Frontal cortex (tissue), 4 donors: ENCODE measurements at places on chromosomes 7 and 10. TPM values are rescaled to one million over a fixed set of nuclear protein-coding genes. Genes with fewer than 3 reads are reported as not detected.
A peak's percentile ranks its signal among the peaks of the same experiment; 100 is the strongest.

KCND2 gene
- 51.8 TPM for total RNA-seq

CALML5 gene
- total RNA-seq = not detected

PITRM1 gene
- total RNA-seq = 55.0 TPM

SLC18A2 gene
- under 0.01 TPM for total RNA-seq

VWDE gene
- 1.2 TPM for total RNA-seq

WDR86 gene
- total RNA-seq = 49.7 TPM

MMP21 gene
- 0.41 TPM for total RNA-seq

POLR3A gene
- 39.1 TPM for total RNA-seq

DNA sequence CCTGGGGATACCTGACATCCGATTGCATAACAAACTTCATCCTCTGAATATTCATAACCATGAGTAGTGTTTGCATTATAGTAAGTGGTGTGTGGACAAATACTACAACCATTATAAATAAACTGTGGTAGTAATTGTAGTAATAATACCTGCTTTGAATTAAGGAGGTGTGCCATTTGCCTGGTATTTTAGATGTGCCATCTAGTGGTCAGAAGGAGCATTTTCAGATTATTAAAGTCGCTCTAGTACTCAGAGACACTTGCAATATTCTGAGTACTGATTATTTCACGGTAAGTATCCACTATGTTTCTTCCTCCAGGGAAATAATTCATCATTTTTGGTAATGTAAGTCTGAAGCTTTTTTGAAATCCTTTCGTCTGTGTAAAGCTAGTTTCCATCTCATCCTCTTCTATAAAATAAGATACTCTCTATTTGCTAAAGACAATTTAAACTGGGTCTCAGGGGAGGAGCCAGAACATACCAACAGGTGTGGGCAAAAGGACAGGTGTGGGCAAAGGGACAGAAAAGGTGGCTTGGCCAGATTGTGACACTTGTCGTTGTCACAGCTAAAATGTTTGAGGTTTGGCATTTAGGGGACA lies 115.3 kb upstream of the WDR11 start:
- no peak for DNase-seq

DNA sequence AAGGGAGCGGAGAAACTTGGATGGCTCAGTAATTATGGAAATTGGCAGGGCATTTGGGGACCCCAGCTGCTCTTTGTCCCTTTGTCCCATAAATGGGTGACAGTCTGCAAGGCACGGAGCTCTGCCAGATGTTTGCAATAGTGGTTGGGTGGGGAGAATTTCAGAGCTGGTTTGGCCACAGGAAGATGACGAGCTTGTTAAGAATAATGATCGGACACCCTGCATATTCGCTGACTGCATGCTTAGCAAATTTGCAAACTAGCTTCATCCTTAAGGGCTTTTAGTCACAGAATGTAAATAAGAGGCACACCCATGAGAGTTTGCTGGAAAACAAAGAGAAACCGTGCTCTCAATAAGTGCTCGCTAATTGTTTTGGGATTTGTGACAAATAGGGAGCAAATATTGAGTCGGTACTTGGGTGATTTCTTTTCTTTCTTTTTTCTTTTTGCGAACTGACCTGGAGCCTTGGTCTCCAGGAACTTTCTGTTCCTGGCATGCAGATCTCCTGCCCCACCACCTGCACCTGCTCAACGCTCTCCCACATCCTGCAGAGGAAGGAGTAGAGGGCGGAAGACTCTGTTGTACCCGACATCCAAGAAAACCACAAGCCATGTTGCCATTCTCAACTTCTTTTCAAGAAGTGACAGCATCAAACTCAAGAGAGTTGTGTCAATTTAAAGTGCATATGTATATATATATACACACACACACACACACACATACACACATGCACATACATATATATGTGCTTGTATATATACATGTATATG lies 238.9 kb downstream of the CAMK1D start:
- DNase-seq = no peak

DNA sequence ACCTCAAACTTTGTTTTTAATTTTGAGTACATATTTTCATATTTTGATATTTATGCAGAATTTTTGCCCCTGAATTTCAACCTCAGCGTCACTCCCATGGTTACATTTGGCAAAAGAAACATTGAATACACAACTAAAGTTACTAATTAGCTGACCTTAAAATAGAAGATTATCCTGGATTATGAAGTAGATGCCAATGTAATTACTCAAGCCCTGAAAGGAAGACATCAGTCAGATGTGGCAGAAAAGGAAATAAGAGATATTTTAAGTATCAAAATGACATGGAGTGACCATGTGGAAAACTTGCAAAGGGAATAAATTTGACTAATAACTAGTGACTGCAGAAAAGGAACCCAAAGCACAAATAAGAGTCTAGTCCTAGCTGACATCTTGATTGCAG lies 701.3 kb upstream of the KCND2 start:
- DNase-seq = no peak

DNA sequence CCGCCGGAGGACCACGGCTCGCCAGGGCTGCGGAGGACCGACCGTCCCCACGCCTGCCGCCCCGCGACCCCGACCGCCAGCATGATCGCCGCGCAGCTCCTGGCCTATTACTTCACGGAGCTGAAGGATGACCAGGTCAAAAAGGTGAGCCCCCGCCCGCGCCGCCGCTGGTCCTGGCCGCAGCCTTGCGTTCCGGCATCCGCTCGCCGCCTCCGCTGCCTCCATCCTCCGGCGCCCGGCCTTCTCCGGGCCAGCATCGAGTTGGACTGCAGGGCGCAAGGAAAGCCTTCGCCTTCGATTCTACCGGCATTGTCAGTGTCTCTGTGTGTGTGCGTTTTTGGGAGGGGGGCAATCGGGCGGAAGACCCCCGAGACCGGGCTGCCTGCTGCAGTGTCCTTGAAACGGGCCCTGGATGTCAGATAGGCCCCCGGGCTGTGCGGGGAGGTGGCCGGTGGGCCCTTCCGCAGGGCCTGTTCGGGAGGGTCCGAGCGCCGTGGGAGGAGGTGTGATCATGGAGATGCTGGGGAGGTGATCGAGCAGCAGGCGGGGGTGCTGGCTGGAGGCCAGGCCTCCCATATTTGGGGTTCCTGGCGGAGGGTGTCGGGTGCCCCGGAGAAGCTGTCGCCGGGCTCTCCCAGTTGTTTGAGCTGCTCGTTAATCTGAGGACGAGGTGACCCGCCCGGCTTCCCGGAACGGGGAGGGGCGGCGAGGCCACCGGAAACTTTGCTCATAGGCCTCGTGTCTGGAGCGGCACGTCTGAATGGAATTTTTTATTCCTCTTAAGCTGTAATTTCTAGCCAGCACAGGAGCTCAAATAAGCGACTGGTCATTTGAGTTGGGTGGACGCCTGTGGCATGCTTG lies 40.8 kb downstream of the HK1 start:
- DNase-seq = peak; percentile 77

GRCh38 chr10:116715341-116715740 lies 27.0 kb downstream of the HSPA12A start:
- no peak for DNase-seq

GRCh38 chr7:103094102-103094501 lies 19.2 kb downstream of the ARMC10 start:
- peak; percentile 22 for DNase-seq

DNA sequence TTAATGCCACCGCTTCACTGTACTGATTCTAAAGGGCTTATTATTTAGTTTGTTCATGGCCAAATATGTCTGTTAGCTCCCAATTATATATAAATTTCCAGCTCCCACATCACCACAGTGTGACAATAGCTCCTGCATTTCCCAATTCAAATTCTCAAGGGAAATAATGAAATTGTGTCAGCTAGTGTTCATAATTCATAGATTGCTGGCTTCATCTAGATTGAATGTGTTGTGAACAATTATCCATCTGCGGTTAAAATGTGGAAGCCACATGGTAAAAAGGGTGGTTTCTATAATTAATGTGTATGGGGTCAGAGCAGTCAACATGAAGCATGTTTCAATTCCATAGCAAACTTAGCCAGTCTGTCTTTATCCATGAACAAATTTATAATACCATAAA lies 154.3 kb downstream of the SEMA3E start:
- DNase-seq = no peak

GRCh38 chr10:26454891-26455290 lies 16.8 kb downstream of the APBB1IP start:
- no peak for DNase-seq

DNA sequence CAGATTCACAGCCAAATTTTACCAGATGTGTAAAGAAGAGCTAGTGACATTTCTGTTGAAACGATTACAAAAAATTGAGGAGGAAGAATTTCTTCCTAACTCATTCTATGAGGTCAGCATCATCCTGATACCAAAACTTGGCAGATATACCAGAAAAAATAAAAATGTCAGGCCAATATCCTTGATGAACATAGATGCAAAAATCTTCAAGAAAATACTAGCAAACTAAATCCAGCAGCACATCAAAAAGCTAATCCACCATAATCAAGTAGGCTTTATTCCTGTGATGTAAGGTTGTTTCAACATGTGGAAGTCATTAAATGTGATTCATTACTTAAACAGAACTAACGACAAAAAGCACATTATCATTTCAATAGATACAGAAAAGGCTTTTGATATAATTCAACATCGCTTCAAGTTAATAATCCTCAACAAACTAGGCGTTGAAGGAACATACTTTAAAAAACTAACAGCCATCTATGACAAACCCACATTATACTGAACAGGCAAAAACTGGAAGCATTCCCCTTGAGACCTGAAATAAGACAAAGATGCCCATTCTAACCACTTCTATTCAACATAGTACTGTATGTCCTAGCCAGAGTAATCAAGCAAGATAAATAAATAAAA lies 807.7 kb upstream of the ZWINT start:
- DNase-seq = no peak

DNA sequence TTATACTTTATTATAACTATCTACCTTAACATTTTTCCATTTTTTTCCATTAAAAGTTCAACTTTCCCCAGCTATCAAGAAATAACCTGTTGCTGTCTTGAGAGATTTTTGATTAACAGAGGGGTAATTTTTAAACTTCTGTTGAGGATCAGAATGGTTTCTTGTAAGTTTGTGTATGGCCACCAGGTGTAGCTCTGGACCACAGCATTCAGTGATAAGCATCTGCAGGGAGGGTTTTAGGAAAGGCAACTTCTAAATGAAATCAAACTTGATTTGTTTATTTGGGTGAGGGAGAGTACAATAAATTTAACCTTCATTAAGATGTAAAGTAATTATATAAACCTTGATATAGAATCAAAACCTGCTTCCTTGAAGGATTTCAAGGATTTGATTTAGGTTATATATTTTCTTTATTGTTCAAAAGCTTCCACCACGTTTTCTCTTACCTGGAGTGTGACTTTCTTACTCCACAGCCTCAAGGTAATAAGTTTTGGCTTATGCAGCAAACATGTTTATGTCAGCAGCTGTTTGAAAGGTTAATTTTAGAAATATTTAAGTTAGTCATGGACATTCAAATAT lies 153.3 kb downstream of the STK31 start:
- DNase-seq = no peak

- peak; percentile 61 for DNase-seq
Observed at GRCh38 chr10:42988517-42989395, 88.1 kb upstream of the RET start.

DNA sequence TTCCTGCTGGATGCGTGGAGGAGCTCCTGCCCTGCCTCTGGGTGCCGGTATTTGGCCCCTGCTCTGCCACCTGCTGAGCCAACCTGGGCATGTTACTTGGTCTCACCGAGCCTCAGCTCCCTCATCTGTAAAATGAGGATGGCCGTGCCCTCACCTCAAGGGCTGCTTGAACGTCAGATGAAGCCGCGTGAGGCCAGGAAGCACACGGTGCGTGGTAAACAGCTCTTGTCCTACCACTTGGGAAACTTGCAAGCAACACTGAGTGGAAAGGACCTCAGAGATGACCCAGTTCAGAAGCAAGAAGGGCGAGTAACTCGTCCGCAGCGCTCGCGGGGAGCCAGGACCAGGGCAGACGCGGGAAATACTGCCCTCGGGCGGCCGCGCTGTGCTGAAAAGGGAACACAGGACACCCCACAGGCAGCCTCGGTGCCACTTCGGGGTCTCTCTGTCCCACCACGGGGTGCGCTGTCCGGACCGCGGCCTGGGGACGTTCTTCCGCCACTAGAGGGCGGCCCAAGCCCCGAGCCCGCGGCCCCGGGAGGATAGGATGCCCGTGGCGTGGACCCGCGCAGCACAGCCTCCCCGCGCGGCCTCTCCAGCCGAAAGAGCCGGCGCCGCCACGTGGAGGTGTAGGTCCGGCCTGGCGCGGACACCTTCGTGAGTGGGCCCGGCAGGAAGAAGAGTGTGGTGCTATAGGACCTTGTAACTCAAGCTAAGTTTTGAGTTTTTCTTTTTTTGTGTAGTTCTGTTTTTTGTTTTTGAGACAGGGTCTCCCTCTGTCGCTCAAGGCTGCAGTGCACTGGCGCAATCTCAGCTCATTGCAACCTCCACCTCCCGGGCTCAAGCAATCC lies 94.1 kb downstream of the PRKAG2 start:
- peak; percentile 85 for DNase-seq

DNA sequence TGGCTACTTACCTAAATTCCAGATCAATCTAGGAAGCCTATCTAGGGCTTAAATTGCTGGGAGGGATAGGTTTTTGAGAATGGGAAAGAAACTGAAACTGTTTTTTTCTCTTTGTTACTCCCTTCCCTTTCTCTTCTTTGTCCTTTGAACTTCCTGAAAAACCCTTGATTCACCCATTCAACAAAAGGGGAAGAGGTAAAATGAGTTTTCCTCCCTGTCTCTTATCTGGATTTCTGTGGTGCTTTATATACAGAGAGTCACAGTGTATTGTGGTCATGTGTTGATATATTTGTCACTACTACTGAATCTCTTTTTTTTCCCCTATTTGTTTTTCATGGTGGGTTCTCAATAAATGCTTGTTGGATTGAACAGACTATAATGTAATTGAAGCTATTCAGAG lies 19.8 kb upstream of the NUP205 start:
- DNase-seq = no peak

GRCh38 chr7:99996755-99997544 lies 18.4 kb upstream of the ZKSCAN1 start:
- DNase-seq = no peak

DNA sequence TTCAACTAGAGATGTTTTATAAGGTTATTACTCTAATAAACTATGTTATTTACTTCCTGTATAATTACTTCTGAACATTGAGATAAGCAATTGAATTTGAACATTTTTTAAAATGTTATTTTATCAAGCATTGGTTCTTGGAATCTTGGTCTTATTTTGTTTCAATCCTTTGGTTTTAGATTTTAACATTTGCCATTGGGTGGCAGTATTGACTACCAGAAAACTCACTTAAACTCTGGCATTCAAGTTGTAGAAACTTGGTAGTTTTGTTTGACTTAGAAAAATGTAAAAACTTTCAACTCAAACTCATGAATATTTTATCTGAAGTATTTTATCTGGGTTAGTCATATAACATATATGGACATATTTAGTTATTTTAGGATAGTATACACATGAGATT lies 48.1 kb downstream of the ATRNL1 start:
- DNase-seq = peak; percentile 5
